ENCODE measurements at places on chromosomes 6 and 20.

DNA sequence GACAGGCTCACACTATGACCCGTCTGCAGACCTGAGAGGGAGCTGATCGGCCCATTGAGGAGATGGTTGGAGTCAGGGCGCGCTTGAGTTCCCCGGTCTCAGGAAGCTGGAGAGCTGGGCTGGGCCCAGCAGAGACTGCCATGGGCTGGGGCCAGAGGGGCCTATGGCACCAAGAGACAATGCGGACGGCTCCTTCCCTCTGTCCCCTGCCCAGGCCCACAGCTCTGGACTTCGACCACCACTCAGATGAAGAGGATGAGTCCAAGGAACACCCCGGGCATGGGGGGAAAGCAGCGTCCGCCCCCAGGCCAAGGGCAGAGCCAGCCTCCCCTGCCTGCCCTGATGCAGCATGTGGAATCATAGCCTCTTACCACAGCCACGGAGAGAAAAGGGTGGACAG, 40.2 kb upstream of the PHACTR3 start:
- DNase-seq, result no peak

- DNase-seq, result no peak
These were observed 188.7 kb downstream of the ZMYND8 start for GRCh38 chr20:47167846-47168245.

- no peak for DNase-seq
These were observed 14.0 kb upstream of the MOCS1 start for GRCh38 chr6:39948199-39948791.

- no peak for DNase-seq
These were observed 135.7 kb downstream of the ALDH8A1 start for GRCh38 chr6:134814076-134814695.

GRCh38 chr20:9147547-9148024, 78.7 kb downstream of the PLCB4 start:
- no peak for DNase-seq

DNA sequence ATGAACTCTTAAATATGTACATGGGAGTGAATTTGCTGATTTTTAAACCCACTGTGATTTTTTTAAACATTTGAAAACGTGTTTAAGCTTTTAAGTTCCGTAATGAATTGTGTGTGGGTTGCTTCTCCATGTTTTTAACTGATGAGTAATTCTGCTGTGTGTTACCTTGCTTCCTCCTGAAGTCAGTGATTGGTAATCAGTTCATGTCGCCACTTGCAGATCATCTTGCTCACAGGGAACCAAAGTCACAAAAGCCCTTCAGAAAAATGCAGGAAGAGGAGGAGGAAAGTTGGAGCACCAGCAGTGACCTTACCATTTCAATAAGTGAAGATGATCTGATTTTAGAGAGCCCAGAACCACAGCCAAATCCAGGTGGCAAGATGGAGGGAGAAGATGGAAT, 36.7 kb downstream of the KIZ start:
- DNase-seq, result no peak

DNA sequence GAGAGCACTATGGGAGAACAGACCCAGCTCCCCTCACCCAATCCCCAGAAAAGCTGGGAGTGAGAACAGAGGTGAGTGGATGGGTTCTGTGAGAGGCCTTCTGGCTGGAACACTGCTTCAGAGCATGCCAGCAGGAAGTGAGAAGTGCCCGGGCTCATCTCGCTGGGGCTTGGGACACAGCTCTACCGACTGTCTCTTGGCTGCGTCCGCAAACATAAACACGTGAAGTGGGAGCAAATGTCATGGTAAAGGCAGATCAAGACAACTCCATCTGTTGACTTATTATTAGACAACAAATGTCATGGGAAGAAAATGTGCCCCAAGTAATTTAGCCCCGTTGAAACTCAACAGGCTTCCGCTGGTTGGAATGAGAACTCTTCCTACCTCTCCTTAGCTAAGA, 25.9 kb downstream of the GNAS-AS1 start:
- no peak for DNase-seq

- no peak for DNase-seq
These were observed 38.1 kb downstream of the MDGA1 start for GRCh38 chr6:37659561-37659960.

DNA sequence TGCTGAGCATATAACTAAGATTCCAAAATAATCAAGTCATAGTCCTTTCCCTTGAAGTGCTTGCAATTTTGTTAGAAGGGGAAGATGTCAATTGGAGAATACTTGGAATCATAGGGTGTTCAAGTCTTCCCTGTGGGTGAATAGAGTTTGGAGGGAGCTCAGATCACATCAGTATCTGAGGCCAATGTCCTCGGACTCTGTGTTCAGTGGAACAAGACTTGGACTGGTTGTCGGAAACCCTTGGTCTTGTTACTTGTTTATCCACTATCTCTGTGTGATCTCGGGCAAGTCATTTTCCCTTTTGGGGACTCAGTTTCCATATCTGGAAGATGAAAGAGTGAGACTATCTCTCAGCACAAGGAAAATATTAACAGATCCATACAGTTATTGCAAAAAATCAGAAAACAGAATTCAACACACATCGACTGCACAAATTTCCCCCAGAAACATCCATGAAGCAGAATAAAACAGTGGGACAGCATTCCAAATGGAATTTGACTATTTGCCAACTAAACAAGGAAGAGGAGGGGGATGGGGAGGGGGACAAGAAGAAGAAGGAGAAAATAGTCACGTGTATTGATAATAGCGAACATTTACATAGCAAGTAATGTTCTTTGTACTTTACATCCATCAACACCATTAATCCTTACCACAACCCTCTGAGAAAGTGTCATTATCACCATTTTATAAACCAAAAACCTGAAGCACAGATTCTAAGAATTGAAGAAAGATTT, 3.9 kb upstream of the EDEM2 start:
- DNase-seq, result no peak

Data from putamen (tissue), 1 donor.